ENCODE measurements at places on chromosomes 2 and 18.

GRCh38 chr2:75788154-75788553 is 77.4 kb upstream of the GCFC2 start:
- no peak for DNase-seq

DNA sequence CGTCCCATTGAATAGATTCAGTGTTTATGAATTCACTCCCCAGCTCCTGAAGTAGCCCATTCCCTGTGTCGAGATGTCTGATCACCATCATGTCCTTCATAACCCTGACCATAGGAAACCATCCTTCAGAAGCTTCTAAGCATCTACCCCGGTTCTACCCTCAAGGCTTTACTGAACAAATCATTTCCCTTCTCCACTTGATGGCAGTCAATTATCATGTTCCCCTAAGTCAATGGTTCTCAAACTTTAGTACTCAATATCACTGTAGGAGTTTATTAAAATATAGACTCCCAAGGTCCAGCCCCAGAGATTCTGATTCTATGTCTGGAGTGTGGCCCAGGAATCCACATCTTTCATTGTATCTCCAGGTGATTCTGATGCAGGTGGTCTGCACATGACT is 228.4 kb upstream of the SP5 start:
- DNase-seq, result no peak

- DNase-seq, result no peak
Observed at GRCh38 chr18:48878471-48878870, 72.3 kb downstream of the SMAD7 start.

- no peak for DNase-seq
Observed at GRCh38 chr18:53764086-53764485, 460.4 kb downstream of the MBD2 start.

DNA sequence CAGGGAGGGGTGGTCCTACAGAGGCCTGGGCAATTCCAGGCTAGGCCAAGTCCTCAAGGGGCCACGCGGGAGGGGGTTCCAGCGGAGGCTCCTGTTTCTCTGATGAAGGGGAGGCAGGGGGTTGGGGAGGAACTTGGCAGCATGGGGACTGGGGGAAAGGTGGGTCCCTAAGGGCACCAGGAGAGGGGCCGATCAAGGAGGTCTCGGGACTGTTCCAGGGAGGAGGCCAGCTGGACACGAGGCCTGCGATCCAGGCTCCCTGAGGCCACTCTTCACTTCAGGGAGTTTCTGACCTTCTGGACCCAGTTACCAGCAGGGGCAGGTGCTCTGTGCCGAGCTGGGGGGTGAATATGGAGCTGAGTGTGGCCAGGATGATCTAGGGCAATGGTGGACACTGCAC is 71.5 kb downstream of the ASB1 start:
- DNase-seq, result peak; percentile 65

DNA sequence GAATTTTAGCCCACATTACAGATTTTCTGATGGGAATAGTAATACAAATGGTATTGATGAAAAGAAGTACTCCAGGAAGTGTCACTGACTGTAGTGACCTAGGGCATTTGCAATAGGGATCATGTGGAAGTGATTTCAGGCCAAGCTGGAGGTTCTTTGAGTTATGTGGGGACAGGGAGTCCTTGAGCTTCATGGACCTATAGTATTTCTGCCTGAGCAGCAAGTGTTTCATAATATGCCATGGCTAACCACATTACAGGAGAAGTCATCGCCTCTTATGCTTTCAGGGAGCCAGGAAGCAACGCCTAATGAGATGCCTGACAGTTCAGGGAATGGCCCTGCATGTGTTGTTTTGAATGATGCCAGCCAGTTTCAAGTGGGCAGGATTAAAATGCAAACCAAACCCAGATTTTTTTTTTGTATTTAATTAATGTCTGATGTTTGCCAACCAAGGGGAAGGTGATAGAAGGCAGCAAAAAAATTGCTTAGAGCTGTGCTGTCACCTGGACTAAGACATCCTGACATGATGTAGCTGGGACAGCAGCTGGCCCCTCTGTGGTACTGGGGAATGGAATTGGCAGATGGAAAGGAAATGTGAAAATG is 109.5 kb downstream of the RAPGEF4 start:
- DNase-seq, result no peak

GRCh38 chr18:58761970-58762780 is 90.9 kb downstream of the MALT1 start:
- DNase-seq, result no peak

GRCh38 chr2:109160714-109161440 is 31.9 kb downstream of the SH3RF3 start:
- no peak for DNase-seq

DNA sequence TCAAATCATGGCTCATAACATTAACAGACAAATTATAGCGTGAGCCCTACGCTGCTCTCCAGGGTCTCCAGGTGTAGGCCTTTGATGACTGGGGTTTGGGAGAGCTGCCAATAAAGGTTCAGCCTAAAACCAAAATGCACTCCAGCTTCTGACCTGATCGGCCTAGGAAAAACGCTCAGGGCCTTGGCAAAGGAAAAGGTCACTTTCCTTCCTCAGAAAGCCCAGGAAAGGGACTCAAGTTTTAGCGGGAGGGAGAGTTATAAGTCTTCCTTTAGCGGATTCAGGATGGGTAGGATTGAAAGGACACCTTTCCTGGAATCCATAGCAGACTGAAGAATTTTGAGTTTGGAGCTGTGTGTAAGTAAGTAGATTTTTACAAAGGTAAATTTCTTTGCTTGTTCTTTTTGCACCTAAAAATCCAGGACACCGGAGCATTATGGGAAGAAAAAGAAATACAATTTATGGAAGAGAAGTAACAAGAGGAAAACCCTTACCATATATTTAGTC is 8.8 kb downstream of the EVX2 start:
- no peak for DNase-seq

- DNase-seq, result no peak
Observed at GRCh38 chr2:181876614-181877063, 14.9 kb upstream of the ITPRID2 start.

GRCh38 chr2:71129902-71130151 is 202 bp downstream of the MCEE start:
- DNase-seq, result no peak

GRCh38 chr2:177030451-177031105 is 182.0 kb upstream of the HNRNPA3 start:
- no peak for DNase-seq

DNA sequence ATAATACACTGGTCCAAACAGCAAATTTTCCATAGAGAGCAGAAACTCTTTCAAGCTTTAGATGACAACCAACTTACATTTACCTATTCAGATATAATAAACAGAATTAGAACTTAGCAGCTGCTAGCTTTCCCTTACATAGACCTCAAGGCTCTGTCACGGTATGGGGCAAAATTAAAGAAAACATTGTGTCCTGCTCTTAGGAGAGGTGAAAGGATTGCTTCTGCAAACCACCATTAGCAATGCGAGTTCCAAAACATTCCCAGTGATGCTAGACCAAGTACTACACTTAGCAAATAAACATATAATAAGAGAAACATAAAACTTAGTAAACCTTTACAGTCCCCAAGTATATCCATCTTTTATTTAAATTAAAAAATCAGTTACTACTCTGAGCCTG is 183.3 kb downstream of the CAMKMT start:
- DNase-seq, result no peak

- no peak for DNase-seq
Observed at GRCh38 chr2:199932312-199932855, 21.3 kb downstream of the C2orf69 start.

- no peak for DNase-seq
Observed at GRCh38 chr2:71803398-71803797, 344.3 kb downstream of the CYP26B1 start.

DNA sequence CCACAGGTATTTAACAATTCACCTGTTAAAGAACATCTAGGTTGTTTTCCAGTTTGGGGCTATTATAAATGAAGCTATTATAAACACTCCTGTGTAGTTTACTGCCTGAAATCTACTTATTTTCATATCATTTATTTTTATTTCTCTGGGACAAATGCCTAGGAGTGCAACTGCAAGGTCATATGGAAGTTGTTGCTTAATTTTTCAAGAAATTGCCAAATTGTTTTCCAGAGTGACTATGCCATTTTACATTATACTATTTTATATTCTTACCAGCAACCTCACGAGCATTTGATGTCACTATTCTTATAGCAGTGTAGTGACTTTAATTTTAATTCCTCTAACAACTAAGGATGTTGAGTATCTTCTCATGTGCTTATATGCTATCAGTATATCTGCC is 298.4 kb downstream of the EXOC6B start:
- DNase-seq, result no peak

DNA sequence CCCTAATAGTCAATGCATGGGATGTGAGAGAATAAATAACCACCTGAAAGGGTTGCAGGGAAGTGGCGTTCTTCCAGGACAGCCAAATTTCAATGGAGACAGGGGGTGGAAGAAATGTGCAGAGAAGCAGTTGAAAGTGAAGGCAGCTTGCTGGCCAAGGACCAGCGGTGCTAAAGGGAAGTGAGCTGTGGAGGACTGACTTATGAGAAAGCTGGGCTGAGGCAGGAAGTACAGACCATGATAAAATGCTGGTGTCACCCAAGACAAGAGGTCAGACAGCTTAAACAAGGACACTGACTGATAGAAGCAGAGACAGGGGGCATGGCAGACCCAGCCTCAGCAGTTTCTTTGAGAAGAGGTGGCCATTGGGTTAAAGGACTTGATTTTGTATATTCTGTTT is 106.7 kb downstream of the DTNB start:
- no peak for DNase-seq

DNA sequence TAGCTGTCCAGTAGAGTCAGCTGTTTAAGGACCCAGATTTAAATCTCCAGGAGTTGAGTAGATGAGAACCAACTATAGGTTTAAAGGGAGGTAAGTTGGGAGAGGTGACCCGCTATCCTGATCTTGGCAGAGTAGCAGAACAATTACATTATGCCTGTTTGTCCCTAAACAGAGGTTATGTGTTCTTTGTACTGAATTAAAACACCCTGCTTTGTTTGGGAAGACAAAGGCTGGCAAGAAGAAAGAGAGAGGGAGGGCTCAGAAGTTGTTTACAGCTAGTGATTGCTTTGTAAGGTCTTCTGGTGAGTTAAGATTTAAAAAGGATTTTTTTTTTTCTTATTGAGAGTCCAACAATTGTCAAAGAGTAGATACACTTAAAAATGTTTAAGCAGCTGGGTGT is 37.3 kb downstream of the USP14 start:
- no peak for DNase-seq

DNA sequence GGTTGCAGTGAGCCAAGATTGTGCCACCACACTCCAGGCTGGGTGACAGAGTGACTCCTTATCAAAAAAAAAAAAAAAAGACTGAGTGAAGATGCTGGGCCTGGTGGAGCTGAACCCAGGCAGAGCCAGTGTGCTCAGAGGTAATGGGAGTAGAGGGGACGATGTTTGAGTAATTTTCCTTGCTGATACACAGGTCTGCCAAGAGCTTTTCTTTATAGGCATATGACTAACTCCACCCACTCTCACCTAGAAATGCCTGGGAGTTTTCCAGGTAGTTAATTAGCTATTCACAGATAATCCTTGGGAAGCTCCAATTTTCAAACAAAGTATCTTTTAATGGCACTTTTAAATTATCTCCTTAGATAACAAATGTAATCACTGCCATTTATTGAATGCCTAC is 33.4 kb upstream of the ACSL3 start:
- DNase-seq, result no peak

- no peak for DNase-seq
Observed at GRCh38 chr2:193523662-193524061, 1328.9 kb upstream of the TMEFF2 start.

DNA sequence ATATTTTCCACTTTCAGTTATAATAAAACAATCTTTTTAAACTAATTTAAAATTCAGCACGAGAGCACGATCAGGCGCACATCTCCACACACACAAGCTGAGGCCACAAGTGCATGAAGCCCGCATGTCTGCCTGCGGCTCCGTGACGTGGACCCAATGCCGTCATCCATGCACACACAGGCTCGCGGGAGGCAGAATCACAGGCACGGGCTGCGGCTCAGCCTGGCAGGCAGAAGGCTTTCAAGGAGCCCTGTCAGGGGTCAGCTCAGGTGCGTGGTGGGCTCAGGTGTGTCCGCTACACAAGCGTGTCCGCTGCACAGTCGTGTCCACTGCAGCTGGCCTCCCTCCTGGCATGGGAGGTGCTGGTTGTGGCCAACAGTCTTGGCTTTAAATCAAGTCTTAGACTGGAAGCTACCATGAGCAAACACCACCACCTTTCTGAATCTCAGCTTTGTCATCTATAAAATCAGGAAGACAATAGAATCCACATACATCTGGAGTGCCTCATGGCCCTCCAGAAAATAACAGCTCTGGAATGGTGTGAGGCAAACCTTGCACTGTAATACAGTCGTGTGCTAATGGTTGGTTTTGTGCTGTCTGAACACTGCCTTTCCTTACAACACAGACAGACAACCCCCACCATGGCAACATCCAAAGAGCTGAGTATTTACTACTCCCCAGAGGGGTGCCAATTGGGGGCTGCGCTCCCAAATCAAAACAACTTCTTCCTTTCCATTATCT is 210.1 kb downstream of the NDUFA10 start:
- DNase-seq, result peak; percentile 79

DNA sequence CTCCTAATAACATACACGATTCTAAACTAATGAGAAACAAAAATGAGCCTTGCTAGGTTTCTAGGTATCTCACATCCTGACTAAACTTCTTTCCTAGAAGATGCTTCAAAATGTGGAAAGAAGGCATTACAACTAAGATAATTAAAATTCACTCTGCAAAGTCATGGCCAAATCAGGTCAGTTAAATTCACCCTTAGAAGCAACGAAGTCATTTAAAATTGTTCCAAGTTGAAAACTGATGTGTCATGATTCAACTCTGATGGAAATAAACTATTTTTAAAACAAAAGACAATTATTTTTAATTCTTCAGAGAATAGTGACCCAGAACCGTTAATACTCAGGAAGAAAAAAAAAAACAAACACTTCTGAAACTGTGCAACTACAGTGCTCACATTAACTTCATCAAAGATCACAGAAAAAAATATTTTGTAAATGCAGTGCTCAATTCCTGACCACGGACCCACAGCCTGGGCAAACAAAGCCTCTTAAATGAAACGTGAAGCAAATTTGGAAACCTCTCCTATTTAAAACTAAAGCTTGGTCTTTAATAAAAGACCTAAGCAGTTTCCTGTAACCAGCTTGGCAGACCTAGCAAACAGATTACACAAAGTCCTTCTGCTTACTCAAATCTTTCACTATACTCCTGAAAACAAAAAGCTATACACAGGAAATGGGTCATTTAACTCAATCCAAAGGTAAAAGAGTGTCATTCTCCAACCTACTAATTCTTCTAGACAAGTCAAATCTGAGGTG is 39.0 kb downstream of the CHN1 start:
- DNase-seq, result no peak

GRCh38 chr2:173854840-173855239 is 110.3 kb downstream of the SP3 start:
- peak; percentile 73 for DNase-seq

DNA sequence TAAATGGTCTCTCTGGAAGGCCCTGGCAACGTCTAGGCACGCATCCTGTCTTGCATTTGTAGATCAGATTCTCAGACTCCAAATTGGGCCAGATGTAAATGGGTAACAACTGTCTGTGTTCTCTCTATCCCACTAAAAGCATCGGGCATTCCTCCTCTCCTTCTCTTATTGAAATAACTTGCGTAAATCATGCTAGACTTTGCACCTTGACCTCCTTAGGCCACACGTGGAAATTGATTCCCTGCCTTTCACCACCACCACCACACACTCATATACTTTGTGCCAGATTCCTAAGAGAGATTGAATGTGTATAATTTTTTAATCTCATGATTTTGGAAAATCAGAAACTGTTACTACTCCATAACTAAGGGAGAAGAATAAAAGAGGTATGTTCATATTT is 21.3 kb downstream of the MAPRE3 start:
- DNase-seq, result no peak
